Naive thymus-derived CD8-positive, alpha-beta T cell (primary cell): ENCODE measurements at places on chromosomes 2 and 18.

- H3K4me3 ChIP-seq, result no peak overlapping the region
- no peaks in the 10 kb centered on the region for H3K36me3 ChIP-seq
- H3K27me3 ChIP-seq, result peaks cover 42% of the 10 kb centered on the region
- no peak for DNase-seq
- no peak overlapping the region for H3K27ac ChIP-seq
- H3K4me1 ChIP-seq, result no peaks in the 10 kb centered on the region
Measured at GRCh38 chr2:1829796-1830195, 85.5 kb upstream of the PXDN start.

DNA sequence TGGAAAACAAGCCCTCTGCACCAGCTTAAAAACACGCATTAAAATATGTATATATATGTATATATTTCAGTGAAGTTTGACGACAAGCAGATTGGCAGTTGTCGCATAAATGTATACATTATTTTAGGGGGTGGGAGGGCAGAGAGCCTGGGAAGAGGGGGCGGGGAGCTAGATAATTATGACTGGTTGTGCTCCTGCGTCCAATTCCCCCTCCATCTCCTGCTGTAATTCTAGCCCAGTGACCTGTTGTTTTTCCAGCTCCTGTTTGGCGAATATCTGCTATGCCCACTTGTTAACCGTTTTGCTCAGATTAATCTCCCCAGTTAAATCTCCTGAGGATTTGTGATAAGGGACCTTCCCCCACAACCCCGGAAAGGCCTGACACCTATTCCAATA is 656 bp downstream of the UNC80 start:
- H3K4me1 ChIP-seq, result peaks cover 2% of the 10 kb centered on the region
- DNase-seq, result no peak
- H3K27ac ChIP-seq, result no peak overlapping the region
- H3K27me3 ChIP-seq, result peaks cover 25% of the 10 kb centered on the region
- H3K4me3 ChIP-seq, result no peak overlapping the region

- peaks cover 31% of the 10 kb centered on the region for H3K4me1 ChIP-seq
- H3K27ac ChIP-seq, result peak overlapping the region; percentile 68
- H3K27me3 ChIP-seq, result no peaks in the 10 kb centered on the region
- no peak for DNase-seq
- peaks cover 56% of the 10 kb centered on the region for H3K36me3 ChIP-seq
- H3K4me3 ChIP-seq, result no peak overlapping the region
Measured at GRCh38 chr2:74374509-74375205, 5.5 kb downstream of the DCTN1 start.

DNA sequence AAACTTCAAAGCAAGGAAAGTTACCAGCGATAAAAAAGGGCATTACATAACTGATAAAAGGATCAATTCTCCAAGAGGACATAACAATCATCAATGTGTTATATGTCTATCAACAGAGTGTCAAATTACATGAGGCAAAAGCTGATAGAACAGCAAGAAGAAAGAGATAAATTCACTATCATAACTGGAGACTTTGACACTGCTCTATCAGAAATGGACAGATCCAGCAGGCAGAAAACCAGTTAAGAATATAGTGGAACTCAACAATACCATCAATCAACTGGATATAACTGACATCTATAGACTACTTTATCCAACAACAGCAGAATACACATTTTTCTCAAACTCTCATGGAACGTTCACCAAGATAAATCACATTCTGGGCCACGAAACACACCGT is 65.0 kb downstream of the ROCK2 start:
- no peaks in the 10 kb centered on the region for H3K27me3 ChIP-seq
- no peak overlapping the region for H3K4me3 ChIP-seq
- H3K36me3 ChIP-seq, result peaks cover 30% of the 10 kb centered on the region
- H3K27ac ChIP-seq, result no peak overlapping the region

DNA sequence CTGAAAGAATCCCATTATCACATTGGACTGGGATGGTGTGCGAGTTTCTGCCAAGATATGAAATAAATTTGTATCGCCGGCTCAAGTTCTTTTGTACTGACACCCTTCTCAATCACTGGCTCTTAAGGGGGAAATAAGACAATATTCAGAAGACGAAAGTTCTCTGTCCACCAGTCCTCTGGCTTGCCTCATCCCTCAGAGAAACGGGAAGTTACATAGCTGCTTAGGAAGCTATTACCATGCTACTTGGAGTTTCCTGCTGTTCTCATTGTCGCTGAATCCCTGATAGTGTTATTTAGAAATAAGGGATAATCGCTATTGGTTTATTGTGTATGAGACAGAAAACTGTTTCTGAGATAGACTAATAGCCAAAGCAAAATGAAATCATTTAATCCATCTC is 205.0 kb upstream of the ZNF521 start:
- no peaks in the 10 kb centered on the region for H3K4me1 ChIP-seq
- no peaks in the 10 kb centered on the region for H3K27me3 ChIP-seq
- no peak for DNase-seq
- H3K36me3 ChIP-seq, result no peaks in the 10 kb centered on the region

- H3K4me1 ChIP-seq, result no peaks in the 10 kb centered on the region
- DNase-seq, result no peak
- no peak overlapping the region for H3K27ac ChIP-seq
- H3K27me3 ChIP-seq, result no peaks in the 10 kb centered on the region
Measured at GRCh38 chr2:227378371-227378782, 729 bp downstream of the TM4SF20 start.
